ENCODE measurements at places on chromosomes 2 and 18.

- no peak for DNase-seq
Measured at GRCh38 chr2:176656776-176657140, 387.5 kb downstream of the MTX2 start.

GRCh38 chr2:38740851-38741731 lies 10.1 kb downstream of the SRSF7 start:
- DNase-seq: no peak

DNA sequence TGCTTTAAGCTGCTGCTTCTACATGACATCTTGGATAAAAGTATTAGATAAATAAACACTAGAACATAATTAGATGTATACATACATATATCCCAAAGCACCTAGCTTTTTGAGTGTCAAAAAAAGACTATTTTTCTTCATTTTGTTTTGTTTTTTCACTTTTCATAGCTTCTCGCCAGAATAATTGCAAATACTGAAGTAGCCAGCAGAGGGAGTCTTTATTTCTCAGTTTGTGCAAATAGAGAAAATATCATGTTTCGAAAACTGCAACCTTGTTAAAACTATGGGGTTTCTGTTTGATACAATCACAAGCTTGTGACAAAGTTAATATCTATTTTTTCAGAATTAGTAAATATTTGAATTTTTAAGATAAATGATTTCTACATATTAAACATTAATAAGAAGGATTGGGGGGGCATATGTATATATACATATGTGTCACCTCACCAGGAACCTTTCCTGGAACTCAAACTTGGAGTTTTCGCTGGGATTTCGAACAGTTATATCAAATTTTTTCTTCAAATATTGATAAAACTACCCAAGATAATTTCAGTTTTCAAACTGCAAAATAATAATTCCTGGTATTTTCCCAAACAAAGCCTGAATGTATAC lies 61.0 kb downstream of the GRB14 start:
- DNase-seq: no peak

- DNase-seq: no peak
Measured at GRCh38 chr2:233404222-233404621, 49.9 kb downstream of the DGKD start.

GRCh38 chr2:218002845-218003180 lies at the start of gene TNS1:
TNS1 (minus strand) TSS chr2:218002995; CDS start chr2:218002872, 123 bp downstream.
- DNase-seq: no peak

GRCh38 chr2:161042990-161043625 lies 117.1 kb upstream of the TANK start:
- DNase-seq: no peak

GRCh38 chr2:144650907-144651306 lies 131.0 kb upstream of the ZEB2 start:
- DNase-seq: no peak

DNA sequence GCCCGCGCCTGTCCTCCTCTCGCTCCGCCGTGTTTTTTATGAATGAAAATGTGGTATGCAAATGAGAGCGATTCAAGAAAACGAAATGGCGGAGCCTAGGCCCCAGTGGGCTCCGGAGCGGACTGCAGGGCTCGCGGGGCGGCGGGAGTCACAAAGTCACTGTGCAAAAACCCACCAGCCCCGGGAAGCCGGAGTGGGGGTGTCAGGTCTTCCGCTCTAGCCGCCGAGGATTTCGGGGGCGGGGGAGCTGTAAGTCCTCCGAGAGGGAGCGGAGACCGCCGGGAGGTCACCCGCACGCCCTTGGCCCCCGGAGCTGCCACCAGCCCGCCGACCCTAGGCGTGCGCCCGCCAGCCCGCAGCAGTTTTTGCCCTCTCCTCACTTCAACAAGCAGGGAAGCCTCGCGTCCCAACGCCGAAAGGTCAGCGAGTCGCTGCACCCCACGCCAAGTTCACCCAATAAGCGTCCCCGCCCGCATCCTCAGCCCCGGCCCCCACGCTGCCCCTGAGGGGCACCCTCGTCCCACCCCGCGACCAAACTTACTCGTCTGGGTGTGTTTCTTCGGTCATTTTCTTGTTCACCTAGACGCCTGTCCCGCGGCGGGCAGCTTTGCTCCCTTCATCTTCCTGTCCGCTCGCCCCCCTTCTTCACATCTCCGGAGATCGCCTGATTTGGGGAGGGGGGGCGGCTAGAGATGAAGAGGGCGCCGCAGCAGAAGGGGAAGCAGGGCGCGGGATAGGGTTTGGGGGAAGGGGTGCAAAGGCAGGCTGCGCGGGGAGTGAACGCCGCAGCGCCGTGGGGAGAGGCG lies 775 bp downstream of the SPRED2 start:
- peak; percentile 53 for DNase-seq

DNA sequence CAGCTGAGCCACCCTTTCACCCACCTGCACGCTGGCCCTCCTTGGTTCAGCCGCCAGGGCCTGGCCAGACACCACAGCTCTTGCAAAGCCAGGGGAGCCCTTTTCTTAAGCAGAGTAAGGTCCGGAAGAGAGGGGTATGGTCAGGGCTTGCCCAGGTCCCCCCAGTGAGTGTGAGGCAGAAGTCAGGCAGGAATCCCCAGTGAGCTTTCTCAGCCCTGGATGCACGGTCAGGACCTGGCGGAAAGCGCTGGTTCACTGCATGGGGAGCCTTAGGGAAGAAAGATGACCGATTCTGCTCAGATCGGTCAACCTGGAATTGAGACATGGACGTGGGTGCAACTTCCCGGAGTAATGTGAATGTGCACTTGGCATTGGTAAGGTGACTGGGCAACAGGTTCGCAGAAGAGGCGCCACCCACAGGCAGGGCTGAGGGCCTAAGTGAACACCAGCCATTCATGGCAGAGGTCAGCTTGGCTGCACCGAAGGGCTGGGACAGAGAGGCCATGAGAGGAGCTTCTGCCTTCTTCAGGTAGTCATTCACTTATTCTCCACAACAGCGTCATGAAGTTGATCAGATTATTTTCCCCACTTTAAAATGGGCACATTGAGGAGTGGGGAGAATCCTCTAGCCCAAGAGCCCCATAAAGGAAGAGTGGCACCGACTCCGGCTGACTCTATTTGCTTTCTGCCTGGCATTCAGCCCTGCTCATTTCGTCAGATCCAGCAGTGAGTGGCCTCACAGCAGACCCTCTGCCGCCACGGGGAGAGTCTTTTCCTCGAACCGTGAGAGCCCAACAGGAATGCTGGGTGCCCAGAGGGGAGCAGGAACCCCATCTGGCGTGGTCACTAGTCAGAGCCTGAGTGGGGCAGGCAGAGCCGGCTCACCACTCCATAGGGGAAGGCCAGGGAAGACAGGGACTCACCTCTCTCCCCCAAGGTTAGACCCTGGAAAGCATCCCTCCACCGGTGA lies 35.8 kb downstream of the SCTR start:
- DNase-seq: no peak

DNA sequence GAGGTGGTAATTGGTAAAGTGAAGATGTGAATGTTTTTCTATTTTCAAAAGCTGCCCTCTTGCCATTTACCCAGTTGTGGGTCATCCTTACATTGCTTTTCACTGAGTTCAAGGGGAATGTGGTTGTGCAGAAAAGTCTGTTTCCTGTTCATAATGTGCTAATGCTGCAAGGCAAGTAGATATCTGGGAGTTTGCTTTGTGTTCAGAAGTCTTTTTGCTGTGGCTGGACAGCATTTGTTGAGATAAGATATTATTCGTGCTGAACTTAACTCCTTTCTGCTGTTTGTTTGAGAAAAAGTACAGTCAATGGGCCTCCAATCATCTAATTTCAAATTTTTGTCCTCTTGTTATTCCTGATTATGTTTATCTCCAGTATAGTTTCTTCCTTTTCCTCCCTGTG lies 263.2 kb downstream of the LTBP1 start:
- DNase-seq: no peak

GRCh38 chr2:230757476-230757875 lies 44.8 kb downstream of the CAB39 start:
- no peak for DNase-seq
